ENCODE measurements at places on chromosomes 11 and 22.

DNA sequence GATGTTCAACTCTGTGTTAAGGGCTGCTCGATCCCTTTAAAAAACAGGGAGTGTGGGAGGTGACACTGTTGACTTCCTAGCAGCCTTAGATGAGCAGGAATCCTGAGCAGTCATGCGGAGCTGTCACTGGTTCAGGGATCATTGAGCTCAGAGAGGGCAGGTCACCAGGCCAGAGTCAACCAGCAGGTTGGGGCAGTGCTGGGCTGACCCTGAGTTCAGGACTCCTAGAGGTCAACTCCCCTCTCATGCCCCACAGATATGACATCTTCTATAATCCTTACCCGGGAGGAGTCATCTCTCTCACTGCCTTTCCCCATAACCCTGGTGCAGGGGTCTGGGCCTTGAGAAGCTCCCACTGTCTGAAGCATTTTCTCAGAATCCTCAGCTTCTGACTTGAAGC is 12.9 kb upstream of the WNT11 start:
- no peak for DNase-seq

GRCh38 chr11:34707462-34707840 is 86.6 kb downstream of the EHF start:
- DNase-seq, result no peak

GRCh38 chr11:94424662-94425061 is 23.4 kb upstream of the GPR83 start:
- DNase-seq, result peak; percentile 7

GRCh38 chr22:46346680-46347405 is 11.3 kb downstream of the TRMU start:
- DNase-seq, result no peak

GRCh38 chr11:75031771-75032549 is 43.2 kb downstream of the NEU3 start:
- DNase-seq, result peak; percentile 60

- DNase-seq, result no peak
Measured at GRCh38 chr22:19923914-19924513, 17.6 kb upstream of the COMT start.

DNA sequence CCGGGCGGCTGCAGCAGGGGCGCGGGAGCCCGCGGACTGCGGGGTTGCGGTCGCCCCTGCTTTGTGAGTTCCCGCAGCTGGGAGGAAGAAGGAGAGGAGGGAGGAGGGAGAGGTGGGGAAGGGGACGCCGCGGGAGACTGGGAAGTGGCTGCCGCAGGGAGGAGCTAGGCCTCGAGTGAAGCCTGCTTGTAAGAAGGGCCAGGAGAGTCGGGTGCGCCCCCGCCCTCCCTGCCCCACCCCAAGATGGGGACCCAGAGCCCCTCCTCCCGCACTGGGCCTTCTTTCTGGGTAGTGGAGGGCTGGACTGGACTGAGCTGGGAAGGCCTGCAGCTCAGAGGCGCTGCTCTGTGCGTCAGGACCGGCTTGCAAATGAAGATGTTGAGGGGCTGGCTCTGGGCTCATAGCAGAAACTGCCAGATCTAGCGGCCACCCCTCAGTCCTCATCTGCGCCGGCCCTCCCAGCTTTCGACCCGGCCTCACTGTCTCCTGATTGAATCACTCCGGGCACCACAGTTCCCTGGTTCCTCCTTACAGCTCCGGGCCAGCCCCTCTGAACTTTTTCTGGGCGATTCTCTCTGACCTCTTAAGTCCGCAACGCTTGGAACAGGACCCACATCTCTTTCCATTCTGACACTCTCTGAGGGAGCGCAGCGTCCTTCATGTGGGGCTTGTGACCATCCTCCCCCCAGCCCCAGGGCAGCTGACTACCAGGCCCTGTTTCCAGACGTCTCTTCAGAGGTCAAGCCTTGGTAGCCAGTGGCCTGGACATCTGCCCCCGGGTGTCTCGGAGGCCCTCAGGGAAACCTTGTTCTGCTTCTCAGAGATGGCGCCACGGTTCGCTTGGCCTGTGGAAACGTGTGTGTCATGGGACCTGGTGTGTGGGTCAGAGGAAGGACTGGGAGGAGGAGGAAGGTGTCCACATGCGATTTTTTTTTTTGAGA is 21.9 kb downstream of the SERPINH1 start:
- peak; percentile 76 for DNase-seq

- no peak for DNase-seq
Measured at GRCh38 chr11:128608746-128609407, 21.5 kb upstream of the ETS1 start.

DNA sequence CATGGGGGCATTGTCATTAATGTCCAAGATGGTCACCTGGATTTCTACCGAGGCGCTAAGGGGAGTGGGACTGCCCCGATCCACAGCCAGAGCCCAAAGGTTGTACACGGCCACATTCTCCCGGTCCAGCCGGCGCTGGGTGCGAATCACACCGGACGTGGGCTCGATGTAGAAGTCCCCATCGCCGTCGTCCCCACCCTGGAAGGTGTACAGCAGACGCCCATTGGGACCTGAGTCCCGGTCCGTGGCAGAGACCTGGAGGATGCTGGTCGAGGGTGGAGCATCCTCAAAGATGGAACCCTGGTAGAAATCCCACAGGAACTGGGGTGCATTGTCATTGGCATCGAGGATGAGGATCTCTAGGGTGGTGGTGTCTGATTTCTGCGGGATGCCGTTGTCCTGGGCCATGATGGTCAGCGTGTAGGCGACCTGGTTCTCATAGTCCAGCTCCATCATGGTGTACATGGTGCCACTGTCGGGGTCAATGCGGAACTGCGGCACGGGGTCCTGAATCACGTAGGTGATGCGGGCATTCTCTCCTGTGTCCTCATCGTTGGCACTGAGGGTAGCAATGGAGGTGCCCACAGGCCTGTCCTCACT is 3.1 kb downstream of the CELSR1 start:
- DNase-seq, result no peak

DNA sequence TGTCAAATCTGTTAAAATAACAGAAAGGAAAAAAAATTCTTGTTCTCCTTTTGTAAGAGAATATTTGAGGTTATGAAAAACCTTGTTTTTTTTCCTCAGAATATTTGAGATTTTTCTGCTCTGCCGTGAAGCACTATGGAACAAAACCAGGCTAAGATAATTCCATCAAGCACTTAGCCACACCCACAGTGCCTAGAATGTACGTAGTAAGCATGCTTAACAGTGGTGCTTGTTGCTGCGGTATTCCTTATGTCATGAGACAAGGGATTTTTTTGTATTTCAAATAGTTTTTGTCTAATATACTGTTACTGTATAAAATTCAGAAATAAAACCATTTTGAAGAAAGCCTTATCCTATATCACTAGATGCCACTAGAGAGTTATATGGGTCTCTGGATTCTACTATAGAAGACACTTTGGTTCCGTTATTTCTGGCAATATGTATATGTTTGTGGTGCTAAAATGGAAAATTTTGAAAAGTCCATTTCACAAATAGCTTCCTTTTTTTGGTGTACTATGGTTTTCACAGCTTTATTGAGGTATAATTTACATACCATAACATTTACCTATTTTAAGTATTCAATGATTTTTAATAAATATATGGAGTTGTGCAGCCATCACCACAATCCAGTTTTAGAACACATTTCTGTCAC is 23.7 kb downstream of the PDHX start:
- DNase-seq, result peak; percentile 82

GRCh38 chr22:49238181-49239141 is 589.2 kb downstream of the BRD1 start:
- DNase-seq, result no peak

DNA sequence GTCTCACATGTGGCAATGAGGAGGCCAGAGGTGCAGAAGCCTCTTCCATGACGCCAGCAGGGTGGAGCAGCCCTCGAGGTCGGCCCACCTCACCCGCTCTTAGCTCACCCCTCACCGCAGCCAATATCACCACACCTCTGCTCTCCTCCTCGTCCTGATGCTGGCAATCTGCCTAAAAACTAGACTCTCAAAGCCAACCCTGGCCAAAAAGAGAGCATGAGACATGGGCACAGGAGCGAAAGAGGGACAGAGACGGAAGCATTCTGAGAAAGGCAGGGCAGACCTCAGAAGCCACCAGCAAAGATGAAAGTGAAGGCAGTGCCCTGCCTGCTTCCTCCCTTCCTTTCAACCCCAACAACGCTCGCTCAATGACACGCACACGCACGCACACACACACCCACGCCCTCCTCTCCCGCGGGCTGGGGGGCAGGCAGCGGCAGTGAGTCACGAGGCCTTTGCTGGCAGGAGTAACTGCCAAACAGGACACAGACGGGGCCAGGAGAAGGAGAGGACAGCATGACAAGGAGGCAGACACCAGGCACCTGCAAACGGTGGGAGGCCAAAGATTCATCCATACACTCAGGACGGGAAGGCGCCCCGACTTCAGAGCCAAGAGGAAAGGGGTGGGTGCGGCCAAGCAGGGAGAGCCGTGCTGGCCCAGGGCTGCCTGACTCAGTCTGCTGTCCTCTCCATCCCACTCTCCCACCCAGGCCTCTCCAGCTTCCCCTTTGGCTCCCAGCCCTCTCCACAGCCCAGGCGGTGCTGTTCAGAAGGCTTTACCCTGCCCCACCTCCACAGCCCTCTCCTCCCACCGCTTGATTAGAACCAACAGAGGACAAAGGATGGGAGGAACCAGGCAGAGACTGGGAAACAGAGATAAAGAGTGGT is 11.4 kb downstream of the IGSF9B start:
- DNase-seq, result peak; percentile 36

DNA sequence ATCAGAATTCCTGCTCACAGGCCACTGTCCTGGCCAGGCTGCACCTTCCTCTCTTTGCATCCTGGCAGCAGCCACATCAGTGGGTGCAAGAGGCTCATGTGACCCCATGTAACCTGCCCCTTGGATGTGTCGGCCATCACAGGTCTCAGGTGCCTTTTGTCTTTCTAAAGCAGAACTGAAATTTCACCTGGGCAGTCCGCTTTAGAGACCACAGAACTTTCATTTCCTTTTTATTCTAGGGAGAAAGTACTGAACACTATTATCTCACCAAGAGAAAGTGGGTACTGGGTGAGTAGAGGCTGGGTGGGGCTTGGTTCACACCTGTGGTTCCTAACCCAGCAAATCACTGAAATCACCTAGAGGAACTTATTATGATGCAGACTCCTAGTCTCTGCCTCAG is 51.7 kb upstream of the NUP160 start:
- no peak for DNase-seq

- DNase-seq, result no peak
Measured at GRCh38 chr22:23700706-23701105, 9.9 kb downstream of the RGL4 start.

DNA sequence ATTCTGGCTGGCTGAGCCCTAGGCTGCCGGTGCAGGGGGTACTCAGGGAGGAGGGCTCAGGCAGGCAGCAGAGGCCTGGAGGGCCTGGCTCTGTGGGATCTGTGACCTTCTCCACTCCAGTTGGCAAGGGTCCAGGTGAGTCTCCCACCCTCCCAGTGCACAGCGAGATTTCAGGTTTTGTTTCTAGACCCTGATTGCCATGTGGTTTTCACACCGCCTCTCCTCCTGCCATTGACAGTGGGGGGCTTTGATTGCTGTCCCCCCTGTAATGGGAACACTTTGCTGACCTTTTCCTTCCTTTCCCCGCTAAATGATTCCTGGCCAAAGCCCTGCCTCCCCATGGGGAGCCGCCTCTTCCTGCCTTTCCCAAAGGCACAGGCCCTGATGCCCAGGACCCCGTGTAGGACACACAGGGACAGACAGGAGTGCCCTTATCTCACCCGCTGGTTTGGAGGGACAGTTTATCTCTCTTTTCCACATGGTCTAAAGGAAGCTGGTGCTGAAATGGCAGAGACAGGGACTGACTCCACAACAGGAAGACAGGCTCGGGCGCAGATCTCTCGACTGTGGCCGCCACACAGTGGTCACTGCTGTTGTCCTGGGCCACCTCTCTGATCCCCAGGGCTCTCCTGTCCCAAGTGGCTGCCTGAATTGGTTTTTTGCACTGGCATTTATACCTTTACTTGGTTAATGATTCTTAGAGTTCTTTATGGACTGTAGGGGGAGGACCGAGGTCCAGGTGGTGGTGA is 43.4 kb downstream of the BCR start:
- DNase-seq, result no peak

DNA sequence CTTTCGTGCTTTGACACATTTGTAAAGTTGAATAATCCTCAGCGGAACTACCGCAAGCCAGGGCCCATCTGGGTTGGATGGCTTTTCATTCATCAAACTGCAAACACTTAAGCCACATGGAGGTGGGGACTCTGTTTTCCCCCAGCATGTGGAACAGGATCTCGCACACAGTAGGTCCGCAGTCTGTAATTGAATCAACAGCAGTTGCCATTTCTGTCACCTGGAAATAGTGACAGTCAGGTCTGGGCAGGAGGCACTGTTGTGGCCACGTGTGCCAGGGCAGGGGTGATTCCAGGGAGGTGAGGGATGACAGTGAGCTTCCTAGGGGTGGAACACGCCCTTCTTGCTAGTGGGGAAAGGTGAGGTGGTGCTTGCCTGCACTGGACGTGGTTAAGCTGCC is 50.7 kb upstream of the ANO1 start:
- no peak for DNase-seq

- no peak for DNase-seq
Measured at GRCh38 chr11:109350091-109350490, 71.9 kb upstream of the C11orf87 start.

GRCh38 chr11:133712051-133712560 is 133.2 kb downstream of the SPATA19 start:
- DNase-seq, result no peak

GRCh38 chr11:107780775-107781174 is 68.9 kb upstream of the SLN start:
- no peak for DNase-seq

DNA sequence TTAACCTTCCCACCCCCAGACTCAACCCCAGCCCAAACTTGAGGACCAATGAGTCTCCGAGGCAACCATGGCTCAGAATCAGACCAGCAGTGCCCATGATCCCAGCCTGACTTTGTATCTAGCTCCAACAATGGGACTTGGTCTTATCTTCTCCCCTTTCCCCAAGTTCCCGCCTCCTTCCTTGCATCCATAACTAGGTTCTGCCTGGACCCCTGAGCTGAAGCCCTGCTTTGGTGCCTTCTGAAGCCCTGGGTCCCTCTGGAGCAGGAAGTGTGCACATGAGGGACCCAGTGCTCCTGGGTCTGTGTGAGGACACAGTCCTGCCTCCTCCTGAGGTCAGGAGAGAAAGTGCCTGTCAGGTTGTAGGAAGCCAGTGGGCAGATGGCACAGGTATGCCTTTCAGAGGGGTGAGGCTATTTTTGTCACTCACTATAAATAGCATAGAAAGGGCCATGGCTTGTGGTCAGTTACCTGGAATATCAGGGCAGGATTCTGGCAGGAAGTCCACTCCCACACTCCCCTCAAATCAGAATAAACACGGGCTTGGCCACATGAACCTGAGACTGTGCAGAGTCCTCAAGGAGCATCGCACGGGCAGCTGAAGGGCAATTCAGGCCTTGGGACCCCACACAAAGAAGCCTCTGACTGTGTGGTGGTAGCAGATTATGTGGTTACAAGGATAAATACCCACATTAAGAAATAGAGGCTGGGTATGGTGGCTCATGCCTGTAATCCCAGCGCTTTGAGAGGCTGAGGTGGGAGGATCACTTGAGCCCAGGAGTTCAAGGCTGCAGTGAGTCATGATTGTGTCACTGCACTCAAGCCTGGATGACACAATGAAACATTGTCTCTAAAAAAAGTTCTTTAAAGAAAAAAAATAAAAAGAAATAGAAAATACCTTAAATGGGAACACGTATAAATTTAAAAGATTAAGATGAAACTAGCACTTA is 27.4 kb downstream of the RCN1 start:
- peak; percentile 25 for DNase-seq

- no peak for DNase-seq
Measured at GRCh38 chr11:5489576-5490357, 1.3 kb downstream of the OR52D1 start.

All from AG10803 (cell line).